ENCODE measurements at places on chromosomes 6 and 20.

GRCh38 chr20:23666698-23667097 is 22.1 kb downstream of the CST4 start:
- DNase-seq, result no peak

- no peak for DNase-seq
Observed at GRCh38 chr6:166393535-166393823, 10.7 kb upstream of the MPC1 start.

GRCh38 chr20:53678990-53679596 is 85.5 kb upstream of the ZNF217 start:
- no peak for DNase-seq

- no peak for DNase-seq
Observed at GRCh38 chr6:111301946-111302345, 181.1 kb downstream of the REV3L start.

DNA sequence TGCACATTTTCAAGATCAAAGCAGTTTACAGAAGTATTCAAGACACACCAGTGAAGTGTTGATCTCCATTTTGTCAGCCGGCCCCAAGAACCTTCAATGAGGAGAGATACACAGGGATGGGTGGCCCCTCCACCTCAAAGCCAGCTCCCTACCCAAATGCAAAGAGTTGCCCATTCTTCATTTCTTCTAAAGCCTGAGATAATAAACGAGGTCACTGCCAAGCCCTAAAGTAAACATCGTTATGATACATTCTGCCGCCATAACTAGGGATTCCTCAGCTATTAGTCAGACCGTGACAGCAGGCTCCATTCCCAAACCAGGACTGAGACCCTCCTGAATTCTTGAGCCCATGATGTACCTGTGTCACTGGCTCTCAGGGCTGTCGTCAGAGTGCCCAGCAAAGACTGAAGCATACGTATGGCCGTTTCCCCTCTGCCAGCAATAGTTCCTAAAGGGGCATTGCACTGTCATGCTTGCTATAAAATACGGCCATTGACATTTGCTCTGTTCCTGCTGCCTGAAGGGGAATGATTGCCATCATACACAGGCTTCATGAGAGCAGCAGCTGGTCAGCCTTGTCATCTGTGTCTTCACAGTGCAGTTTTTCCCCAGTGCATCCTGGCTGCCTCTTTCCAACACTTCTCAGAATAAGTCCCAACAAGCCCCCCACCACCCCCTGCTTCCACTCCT is 41.7 kb downstream of the ISM1 start:
- DNase-seq, result no peak

DNA sequence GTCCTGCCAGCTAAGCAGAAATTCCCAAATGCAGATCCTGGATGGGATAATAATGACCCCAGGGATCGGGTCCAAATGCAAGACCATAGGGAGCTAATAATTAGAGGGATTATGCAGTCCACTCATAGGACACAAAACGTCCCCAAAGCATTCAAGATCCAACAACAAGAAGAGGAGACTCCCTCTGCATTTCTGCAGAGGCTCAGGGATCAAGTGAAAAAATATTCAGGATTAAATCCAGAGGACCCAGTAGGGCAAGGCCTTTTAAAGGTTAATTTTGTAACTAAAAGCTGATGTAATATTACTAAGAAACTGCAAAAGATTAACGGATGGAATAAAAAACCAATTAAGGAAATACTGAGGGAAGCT is 22.2 kb downstream of the HLA-A start:
- DNase-seq, result no peak

GRCh38 chr6:31750411-31751022 is 10.7 kb downstream of the MSH5 start:
- no peak for DNase-seq

DNA sequence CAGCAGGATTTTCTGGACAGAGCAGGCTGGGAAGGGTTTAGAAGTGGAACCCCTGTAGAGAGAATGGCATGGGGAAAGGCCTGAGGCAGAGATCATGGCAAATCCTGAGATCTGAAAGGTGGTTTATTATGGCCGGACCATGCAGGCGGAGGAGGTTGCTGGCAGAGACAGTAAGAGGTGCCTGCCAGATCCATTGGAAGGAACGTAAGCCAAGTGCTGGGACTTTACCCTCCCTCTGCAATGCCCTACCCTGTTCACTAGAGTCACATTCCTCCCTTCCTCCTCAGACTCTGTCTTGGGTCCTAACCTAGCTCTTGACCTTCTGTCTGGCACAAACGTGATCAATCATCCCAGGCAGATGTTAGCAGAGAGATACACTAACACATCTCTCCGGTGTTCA is 66.4 kb upstream of the SLC22A23 start:
- peak; percentile 24 for DNase-seq

- no peak for DNase-seq
Observed at GRCh38 chr6:148328876-148329555, 13.6 kb upstream of the SASH1 start.

DNA sequence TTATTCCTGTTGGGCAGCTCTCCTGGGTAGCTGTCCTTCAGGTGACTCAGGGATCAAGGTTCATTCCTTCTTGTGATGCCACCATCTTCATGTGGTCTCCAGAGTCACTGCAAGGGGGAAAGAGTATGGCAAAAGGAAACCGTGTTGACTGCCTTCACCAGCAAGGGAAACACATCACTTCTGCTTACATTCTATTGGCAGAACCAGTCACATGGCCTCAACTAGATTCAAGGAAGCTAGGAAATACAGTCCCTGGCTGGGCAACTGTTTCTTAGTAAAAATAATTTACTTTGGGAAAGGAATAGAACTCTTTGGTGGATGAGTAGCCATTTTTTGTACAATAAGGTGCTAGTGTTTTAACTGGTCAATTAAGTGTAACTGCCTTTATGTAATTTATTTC is 5.3 kb downstream of the ANKRD6 start:
- no peak for DNase-seq

- peak; percentile 52 for DNase-seq
Observed at GRCh38 chr6:157135691-157136090, 187.6 kb downstream of the TMEM242 start.

GRCh38 chr6:133532908-133533307 is 291.8 kb downstream of the EYA4 start:
- no peak for DNase-seq

- no peak for DNase-seq
Observed at GRCh38 chr20:284172-284571, 6.4 kb downstream of the C20orf96 start.

GRCh38 chr6:13373919-13374318 is 45.6 kb upstream of the TBC1D7 start:
- no peak for DNase-seq

GRCh38 chr6:117506907-117507306 is 24.4 kb downstream of the DCBLD1 start:
- DNase-seq, result no peak

- DNase-seq, result no peak
Observed at GRCh38 chr6:144156991-144157390, 6.7 kb downstream of the STX11 start.

DNA sequence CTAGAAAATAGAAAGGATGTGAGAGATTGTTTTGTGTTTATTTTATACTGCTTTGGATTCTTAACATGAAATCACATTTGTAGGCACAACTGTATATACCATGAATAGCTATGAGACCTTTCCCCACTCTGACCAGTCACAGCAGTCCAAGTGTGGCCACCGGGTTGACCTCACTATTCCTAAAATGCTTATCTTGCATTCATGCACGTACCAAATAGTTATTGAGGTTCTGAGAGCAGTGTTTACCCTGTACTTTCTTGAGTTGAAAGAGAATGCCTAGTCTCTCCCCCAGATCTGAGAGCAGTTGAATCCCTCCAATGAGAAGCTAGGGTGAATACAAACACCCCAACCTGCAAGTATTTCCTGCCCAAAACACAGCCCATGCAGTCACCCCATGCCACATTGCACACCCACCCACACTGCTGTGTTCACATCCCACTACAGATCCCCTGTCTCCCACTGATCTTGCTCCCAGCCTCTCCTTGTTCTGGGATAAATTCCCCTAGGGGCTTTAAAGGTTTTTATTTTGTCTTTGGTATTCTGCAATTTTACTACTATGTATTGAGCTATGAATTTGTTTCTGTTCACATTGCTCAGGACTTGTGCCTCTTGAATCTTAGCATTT is 51.6 kb downstream of the GOPC start:
- DNase-seq, result no peak

DNA sequence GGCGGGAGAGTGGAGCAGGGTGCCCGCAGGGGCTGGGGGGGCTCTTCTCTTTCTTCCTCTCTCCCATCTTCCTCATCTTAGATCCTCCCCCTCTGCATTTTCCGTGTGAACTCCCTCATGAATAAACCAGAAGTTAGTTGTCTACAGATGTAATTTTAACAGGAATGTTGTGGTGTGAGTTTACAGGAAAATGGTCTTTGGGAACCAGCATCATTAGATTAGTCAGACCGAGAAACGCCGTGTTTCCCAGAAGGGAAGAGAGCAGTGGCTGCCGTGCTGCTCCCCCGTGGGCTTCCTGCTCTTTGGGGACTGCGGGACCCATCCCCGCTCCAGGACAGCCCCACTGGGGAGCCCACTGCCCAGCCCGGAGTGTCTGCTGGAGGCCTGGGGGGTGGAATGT is 3.4 kb downstream of the MYT1 start:
- no peak for DNase-seq

GRCh38 chr20:40715491-40715890 is 26.5 kb upstream of the MAFB start:
- DNase-seq, result no peak

DNA sequence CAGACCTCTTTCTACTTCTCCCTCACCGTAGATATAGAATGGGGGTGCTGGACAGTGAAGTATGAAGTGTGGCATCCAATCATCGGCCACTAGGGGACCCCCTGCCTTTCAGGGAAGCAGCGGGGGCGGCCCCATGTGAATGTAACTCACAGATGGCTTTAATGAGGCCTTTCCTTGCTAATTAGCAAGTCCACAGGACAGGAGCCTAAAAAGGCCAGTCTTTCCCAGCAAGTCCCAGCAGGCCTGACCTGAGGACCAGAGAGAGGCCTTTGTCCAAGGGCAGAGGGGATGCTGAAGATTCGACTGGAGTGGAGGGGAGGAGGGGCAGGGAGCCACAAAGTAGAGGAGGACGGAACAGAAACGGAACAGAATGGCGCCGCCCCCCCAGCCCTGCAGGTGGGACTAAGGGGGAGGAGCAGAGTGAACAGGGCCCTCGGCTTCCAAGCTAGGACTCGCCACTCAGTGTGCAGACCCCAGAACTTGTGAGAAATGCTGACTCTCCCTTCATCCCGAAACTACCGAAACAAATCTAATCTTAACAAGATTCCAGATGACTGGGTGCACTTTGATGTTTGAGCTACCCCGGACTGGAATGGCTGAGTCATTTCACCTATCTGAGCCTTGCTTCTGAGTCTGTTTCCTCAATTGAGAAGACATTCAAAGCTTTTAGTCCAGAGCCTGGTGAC is 5.8 kb downstream of the C6orf132 start:
- peak; percentile 70 for DNase-seq

DNA sequence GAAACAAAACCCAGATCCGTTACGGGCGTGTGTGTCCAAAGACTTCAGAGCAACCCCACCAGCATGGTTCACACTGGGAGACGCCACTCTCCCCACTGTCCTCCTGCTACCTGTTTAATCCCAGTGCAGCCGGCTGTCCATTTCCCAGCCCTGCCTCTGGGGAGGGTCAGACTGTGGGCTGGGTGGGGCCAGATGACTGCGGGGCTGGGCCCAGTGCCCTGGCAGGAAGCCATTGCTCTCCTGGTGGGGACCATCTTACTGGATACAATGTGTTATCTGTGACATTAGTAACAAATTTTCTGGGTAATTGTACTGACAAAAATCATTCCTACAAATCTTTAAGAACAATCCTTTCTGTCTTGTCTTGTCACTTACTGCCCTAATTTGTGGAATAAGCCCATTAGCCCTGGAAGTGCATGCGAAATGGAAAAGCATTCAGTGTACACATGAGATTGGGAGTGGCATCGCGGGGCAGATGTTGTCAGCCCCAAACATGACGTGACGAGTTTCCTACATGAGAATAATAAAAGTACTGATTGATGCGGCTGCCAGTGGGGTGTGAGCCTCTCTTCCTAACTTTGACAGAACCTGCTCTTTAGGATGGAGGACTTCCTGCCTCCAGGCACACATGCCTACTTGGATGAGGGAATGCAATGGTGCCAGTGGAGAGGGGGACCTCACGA is 37.9 kb upstream of the PCMTD2 start:
- no peak for DNase-seq

DNA sequence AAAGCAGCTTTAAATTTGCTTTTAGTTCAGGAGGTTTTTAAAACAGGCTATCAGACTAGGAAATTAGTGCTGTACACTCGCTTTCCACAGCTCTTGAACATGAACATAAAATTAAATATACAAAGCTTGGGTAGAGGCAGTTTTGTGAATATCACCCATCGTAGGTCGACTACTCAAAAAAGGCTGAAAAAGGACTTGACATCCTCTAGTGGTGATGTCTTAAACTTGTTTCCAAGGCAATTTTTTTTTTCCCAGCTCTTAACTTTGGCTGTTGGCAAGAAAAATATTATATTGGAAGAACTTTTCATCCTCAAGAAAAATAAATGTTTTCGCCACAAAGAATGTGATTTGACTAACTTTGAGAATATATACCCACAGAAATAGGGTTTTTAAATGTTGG is 2.9 kb downstream of the MAP7 start:
- DNase-seq, result peak; percentile 70

DNA sequence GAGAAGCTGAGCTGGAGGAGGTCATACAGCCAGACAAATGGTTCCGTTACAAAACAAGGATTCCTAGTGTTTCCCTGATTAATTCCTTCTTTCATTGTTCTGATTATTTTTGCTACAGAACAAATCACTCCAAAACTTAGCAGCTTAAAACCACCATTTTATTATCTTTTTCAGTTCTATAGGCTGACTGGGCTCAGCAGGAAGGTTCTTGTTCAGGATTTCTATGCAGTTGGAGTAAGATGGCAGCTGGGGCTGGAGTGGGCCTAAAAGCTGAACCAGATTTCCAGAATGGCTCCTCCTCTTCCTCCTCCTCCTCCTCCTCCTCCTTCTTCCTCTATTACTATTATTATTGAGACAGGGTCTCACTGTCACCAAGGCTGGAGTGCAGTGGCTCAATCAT is 112.2 kb upstream of the SHLD1 start:
- DNase-seq, result no peak

GRCh38 chr6:106132153-106132698 is 46.1 kb downstream of the PRDM1 start:
- DNase-seq, result no peak

DNA sequence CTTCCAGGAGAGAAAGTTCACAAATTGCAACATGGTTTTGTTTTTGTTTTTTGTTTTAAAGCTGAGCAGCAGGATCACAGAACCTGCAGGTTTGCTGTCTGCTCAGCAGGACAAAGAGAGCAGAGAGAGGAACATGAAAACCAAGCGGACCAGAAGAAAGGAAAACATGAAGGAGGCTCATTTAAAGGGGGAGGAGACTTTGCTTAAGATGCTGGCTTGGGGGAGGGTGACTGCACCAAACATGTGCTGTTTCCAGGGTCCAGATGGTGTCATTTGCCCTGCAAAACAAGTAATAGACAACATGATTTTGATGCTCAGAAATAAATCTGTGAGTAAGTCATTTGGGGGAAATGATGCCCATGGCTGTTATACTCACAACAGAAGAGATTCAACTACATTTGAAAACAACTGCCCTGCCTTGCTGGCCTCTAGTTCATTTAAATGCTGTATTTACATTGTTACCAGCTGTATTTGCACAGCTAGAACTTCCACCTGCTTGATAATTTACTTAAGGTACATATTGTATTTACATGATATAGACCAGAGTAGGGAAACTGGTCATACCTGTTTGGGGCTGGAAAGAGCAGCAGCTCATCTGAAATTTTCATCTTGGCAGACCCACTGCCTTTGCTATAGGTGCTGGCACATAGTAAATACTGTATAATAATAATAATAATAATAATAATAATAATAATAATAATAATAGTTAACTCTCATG is 32.2 kb upstream of the CHD6 start:
- no peak for DNase-seq

GRCh38 chr6:42229506-42230119 is 12.0 kb upstream of the MRPS10 start:
- DNase-seq, result no peak
